AML-193 (cell line): ENCODE measurements at places on chromosomes 7 and 10.

- no peak for DNase-seq
Measured at GRCh38 chr7:25495342-25496250, 267.3 kb upstream of the NPVF start.

DNA sequence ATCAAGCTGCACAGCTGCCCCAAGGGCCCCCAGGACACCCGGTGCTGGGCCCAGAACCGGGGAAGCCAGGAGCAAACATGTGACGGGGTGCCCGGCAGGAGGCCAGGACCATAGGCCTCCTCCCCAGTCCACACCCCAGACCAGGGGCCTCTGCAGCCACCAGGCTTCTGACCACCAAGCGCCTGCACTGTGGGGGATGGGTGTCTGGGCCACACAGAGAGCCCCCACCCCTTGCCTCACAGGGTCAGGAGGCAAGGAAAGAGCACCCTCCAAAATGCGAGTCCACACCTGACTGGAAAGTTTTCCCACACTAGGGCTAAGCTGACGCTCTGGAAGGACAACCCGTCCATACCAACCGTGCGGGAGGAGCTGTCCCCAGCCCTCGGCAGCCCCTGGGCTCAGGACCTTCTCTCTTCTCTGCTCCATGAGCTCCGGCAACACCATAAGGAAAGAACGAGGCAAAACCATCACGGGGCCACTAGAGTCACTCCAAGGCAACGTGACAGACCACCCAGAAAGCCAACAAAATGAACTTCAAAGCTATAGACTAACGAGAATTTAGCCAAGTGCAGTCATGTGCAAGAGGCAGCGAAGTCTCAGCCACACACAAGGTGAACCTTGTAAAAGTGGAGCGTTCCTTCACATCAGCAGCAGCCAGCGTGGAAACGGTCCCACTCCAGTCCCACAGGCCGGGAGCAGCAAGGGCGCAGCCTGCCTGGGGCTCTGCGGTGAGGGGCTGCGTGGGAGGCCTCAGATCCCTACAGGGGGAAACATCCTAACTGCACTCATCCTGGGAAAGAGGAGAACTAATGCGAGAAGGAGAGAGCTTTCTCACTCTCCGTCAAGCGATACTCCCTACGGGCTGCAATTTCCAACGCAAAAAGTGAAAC lies 5.1 kb downstream of the STK32C start:
- DNase-seq: no peak

GRCh38 chr10:33760056-33760943 lies 425.8 kb upstream of the NRP1 start:
- DNase-seq: no peak

GRCh38 chr7:98250789-98251188 lies 1.2 kb downstream of the TECPR1 start:
- DNase-seq: peak; percentile 31

- no peak for DNase-seq
Measured at GRCh38 chr7:90251304-90251635, 6.3 kb downstream of the CFAP69 start.

DNA sequence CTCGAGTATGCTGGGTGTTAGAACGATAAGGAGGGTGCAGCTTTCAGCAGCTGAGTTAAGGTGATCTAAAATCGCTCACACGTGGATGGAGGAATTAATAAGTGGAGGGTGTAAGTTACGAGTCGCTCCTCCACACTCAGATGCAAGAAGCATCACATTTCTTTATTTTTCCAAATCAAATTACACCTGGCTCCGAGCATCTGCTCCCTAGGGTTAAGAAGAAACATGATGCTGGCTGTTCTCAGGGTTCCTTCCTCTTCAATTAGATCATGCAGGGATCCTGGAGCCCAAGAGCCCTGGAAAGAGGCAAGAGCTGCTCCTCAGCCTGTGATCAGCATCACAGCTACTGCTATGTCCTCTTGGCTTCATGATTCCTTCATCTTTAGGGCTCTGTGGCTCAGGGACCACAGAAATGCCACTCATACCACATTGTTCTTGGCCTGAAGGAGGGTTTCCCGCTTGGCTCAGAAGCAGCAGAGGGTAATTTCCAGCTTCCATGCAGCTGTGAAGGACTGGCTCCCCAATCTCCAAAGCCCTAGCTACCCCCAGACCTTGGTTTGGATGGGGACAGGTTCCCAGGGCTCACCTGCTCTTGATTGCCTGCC lies 235.9 kb upstream of the ZNF32 start:
- no peak for DNase-seq

DNA sequence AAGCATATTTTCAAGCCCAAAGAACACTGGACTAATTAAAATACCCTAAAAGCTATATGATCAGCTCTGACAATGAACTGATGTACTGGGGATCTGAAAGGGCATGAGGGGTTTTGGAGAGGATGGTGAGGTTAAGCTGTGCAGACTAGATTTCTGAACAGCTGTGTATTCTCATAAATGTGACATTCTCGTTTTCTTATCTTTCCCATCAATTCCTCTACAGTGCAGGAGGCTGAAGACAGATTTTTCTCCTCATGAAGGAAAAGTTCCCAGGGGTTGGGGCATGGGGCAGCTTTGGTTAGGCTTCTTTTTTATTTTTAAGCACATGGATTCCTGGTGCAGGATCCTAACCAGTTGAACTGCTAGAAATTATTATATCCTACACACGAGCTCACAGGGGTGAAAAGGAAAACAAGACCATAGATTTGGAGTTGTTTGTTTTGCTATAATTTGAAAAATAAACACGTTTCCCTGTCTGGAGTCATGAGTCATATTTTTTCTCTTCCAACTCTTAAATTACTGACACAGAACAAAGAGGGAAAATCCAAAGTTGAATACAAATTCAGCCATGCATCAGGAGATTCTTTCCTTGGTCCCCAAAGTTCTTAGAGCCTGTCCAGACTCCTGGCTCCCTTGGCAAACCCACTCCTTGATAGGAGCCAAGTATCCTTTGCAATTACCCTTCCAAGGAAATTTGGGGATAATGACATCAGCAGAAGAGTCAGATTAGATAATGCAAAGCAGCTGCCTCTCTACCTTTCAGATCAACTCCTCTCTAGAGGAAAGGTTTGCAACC lies 147.7 kb upstream of the NPVF start:
- DNase-seq: no peak
